Activated CD8-positive, alpha-beta T cell treated with anti-CD3 and anti-CD28 coated beads, Interleukin-2, amount 10 ng/mL, durations not matched to agents 7 days and 5 days (primary cell): ENCODE measurements at places on chromosomes 2 and 18.

DNA sequence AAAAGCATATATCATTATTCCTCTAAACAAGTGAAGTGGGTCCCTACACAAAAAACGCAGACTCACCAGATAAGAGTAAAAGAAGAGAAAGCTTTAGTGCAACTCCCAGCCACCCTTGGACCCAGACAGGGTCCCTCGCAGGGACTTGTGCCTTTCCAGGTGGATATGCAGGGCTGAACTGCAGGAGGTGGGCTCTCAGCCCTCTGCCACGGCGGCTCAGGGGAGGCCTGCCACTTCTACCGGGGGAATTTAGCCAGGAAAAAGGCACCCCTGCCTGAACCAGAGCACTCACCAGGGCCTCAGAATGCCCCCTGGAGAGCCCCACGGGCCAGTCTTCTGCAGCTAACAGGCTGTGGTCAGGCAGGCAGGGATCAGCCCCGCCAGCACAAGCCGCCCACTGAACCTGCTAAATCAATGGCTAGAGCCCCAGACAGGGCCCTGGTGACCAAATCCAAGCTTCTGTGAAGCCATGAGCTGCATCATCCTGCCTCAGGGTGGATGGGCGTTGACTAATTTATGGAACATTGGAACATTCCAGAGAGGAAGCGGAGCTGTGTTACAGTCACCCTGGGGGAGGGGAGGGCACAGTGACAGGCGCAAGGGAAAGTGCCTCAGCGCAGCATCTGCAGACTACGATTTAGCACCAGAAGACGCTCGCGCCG lies 209.3 kb downstream of the EIPR1 start:
- DNase-seq: no peak
- no peaks in the 10 kb centered on the region for H3K27me3 ChIP-seq
- no peaks in the 10 kb centered on the region for H3K4me1 ChIP-seq
- H3K27ac ChIP-seq: no peak overlapping the region
- no peak overlapping the region for H3K4me3 ChIP-seq
- H3K36me3 ChIP-seq: peaks cover 18% of the 10 kb centered on the region

DNA sequence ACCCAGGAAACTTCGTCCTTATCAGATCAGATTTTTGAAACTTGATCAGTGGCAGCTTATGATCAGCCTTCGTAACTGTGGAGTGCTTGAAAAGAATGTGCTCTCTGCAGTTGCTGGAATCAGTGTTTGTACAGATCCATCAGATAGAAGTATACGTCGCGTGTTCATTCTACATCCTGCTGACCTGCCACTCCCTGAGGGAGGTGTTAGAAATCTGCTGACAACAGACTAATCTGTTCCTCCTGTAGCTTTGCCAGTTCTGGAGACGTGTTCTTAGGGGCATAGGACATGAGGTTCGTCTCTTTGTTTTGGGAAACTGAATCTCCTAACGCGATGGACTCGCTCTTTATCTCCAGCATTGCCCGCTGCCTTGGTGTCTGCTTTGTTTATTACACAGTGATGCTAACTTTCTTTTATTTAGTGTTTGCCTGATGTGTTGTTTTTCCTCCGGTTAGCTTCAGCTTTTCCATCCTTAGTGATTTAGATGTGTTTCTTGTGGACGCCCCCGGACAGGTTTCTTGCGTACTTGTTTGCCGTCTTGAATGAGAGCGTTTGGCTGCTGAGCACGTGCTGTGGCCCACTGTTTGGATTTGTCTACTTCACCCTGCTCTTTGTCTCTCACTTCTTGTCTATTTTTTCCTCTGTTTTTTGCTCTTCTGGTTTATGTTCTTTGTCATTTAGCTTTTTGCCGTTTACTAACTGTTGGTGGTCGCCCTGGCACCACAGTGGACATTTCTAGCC lies 17.4 kb upstream of the GAL3ST2 start:
- H3K27me3 ChIP-seq: no peaks in the 10 kb centered on the region
- H3K4me3 ChIP-seq: no peak overlapping the region
- peaks cover 23% of the 10 kb centered on the region for H3K36me3 ChIP-seq
- H3K27ac ChIP-seq: no peak overlapping the region

GRCh38 chr2:235934059-235934773 lies 234.0 kb downstream of the GBX2 start:
- H3K27me3 ChIP-seq: no peaks in the 10 kb centered on the region
- no peak for DNase-seq
- H3K27ac ChIP-seq: no peak overlapping the region
- H3K36me3 ChIP-seq: no peaks in the 10 kb centered on the region
- H3K4me1 ChIP-seq: no peaks in the 10 kb centered on the region

GRCh38 chr2:119520696-119521432 lies 3.4 kb downstream of the SCTR start:
- no peak for DNase-seq
- no peak overlapping the region for H3K27ac ChIP-seq
- H3K4me1 ChIP-seq: no peaks in the 10 kb centered on the region
- peaks cover 31% of the 10 kb centered on the region for H3K27me3 ChIP-seq
- no peaks in the 10 kb centered on the region for H3K36me3 ChIP-seq
- H3K4me3 ChIP-seq: no peak overlapping the region

- no peaks in the 10 kb centered on the region for H3K27me3 ChIP-seq
- H3K36me3 ChIP-seq: no peaks in the 10 kb centered on the region
- H3K4me3 ChIP-seq: no peak overlapping the region
- DNase-seq: no peak
- no peak overlapping the region for H3K27ac ChIP-seq
These were observed 1273.6 kb upstream of the SLC39A10 start for GRCh38 chr2:194383401-194383800.
